GM23338 (cell line): ENCODE measurements at places on chromosomes 4 and X. TPM values are rescaled to one million over a fixed set of nuclear protein-coding genes. Genes with fewer than 3 reads are reported as not detected.

Gene PCDH10
- 4.0 and 5.6 TPM in 2 replicates for total RNA-seq

Gene BEX3
- 427 and 472 TPM in 2 replicates for total RNA-seq

Gene SLC34A2
- total RNA-seq, result 0.80 and 5.7 TPM in 2 replicates

Gene GRSF1
- total RNA-seq, result 101 and 108 TPM in 2 replicates

Gene FAM241A
- total RNA-seq, result 0.43 and 0.63 TPM in 2 replicates

Gene PRR32
- total RNA-seq, result not detected in 2 replicates

Gene ZMAT1
- total RNA-seq, result 1.5 and 2.2 TPM in 2 replicates

Gene NEUROG2
- total RNA-seq, result not detected in 2 replicates

Gene TEX13B
- 0.78 TPM in 1 of 2 replicates, not detected in the other for total RNA-seq

Gene TEX11
- 0.85 and 1.0 TPM in 2 replicates for total RNA-seq

Gene HERC6
- 6.5 and 7.3 TPM in 2 replicates for total RNA-seq

Gene CXCL1
- 1.6 and 1.9 TPM in 2 replicates for total RNA-seq

Gene JADE3
- 14.1 and 15.3 TPM in 2 replicates for total RNA-seq

Gene ARHGEF6
- total RNA-seq, result 4.9 and 6.0 TPM in 2 replicates

Gene UCHL1
- 1,758 and 1,823 TPM in 2 replicates for total RNA-seq

Gene NUP62CL
- total RNA-seq, result 6.4 and 11.2 TPM in 2 replicates

Gene CCDC110
- total RNA-seq, result 0.97 and 5.4 TPM in 2 replicates

Gene AMOT
- total RNA-seq, result 3.6 and 5.4 TPM in 2 replicates

- DNase-seq, result no peak
Measured at GRCh38 chrX:147680251-147680650, 231.5 kb upstream of the FMR1 start.

- DNase-seq, result no peak
Measured at GRCh38 chr4:19514276-19515070, 737.2 kb upstream of the SLIT2 start.

DNA sequence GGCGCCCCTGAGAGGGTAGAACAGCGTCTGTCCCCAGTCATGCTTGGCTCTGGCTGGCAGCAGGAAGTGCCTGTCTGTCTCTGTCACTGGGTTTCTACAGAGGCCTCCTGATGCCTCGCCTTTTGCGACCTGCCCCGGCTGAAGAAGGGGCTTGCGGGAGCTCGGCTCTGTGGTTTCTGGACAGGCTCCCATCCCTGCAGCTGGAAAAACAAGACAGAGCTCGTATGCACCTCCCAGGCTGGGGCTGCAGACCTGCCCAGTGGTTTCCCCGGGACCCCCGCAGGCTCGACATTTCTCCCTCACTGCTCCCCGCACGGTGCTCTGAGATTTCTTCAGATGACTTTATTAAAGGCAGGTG is 57.0 kb upstream of the SORCS2 start:
- DNase-seq, result no peak

- DNase-seq, result no peak
Measured at GRCh38 chr4:139828966-139829664, 163.5 kb downstream of the MGST2 start.

- DNase-seq, result no peak
Measured at GRCh38 chr4:101400096-101400495, 52.8 kb upstream of the PPP3CA start.

GRCh38 chr4:684623-685327 is 4.2 kb downstream of the SLC49A3 start:
- no peak for DNase-seq

DNA sequence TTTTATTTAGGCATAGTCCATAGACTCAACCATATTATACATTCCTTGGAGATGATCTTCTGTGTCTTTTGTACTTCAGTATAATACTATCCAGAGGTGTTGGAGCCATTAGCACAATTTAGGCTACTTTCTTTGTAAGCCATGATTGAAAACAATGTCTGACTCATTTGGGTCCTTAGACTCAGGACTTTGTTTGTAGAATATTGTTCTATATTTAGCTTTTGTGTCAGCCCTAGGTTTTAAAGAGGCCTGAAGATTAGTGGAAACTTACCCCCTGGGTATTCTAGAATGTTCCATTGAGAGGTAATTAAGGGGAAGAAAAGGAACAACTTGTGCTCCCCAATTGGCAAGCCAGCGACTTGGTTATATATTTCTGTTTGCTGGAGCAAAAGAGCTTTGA is 145.2 kb upstream of the SCML1 start:
- no peak for DNase-seq

DNA sequence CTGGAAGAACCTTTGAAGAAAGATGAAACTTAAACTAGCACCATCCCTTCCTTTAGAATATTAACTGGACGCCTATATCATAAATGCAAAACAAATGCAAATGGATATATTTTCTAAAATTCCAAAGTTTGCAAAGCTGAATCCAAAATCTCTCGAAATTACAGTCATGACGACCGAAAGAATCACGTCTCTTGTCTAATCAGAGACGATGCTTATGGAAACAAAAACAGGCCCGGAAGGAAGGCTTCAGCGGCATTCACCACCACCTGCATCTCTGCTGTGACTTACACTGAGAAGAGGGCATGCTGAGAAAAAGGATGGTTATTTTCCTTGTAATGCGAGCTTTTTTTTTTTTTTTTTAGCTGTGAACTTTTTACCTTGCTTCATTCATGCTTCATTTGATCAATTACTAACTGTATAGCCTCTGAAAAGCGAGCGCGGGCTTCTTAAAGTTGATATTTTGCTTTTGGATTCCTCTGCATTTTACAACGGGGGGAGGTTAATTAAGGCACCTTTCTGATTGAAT is 209.3 kb downstream of the SOWAHB start:
- DNase-seq, result peak; percentile 44

DNA sequence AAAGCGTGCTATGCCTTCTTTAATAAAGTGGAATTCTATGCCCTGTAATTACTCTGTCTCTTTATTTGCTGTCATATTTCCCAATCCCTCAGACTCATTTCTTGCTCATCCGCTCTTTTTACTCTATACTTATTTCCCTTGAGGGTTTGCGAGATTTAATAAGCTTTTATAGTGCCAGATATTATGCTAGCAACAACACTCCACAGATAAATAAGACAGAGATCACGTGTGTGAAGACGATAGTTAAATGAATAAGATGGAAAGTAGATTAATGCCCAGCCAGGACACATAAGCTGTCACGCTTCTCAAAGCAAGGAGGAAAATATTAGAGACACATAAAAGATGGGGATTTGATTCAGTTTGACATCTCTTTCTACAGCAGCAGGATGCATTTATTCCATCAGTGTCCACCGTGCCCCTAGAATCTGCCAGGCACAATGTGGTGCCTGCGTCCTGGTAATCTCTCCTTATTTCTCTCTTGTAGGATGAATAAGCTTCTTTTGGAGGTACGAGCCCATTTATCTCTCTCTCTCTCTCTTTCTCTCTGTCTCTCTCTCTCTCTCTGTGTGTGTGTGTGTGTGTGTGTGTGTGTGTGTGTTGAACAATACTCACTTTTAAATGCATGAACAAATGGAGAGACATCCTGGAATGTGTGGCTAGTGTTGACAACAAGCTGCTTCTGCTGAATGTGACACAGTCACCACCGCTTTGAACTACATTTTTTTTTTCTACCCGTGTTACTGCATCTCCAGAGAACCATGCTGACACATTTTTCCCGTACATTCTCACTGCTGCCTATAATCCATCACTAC is 48.2 kb downstream of the TMEM156 start:
- DNase-seq, result no peak

DNA sequence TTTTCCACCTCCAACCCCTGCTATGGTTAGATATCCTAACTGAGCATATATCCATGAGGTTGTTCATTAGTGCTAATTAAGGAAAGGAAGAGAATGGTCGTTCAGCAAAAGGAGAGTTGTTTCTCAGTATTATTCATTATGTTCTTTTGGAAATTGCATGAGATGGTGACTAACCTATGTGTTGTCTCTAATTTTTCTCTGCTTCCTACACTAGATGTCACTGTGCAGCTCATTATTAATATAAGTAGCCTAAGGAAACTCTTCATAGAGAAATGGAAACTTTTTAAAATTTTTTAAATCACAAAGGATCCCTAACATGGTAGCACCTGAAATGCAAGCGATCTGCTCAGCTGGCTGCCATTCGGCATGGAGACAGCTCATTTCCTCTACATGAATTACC is 67.7 kb upstream of the FAM9A start:
- DNase-seq, result no peak

GRCh38 chr4:15381806-15382338 is 46.0 kb upstream of the C1QTNF7 start:
- DNase-seq, result no peak

DNA sequence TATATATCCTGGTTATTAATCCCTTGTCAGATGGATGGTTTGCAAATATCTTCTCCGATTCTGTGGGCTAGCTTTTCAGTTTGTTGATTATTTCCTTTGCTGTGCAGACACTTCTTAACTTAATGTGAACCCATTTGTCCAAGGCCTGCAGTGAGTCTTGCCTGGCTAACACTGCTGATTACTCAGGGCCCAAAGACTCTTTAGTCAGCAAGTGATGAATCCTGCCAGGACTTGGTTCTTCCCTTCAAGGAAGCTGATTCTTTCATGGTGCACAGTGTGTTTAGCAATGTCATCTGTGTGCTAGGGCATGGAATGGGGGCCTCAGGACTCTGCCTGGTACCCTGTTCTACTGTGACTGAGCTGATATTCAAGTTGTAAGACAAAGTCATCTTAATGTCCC is 81.8 kb upstream of the TEX13A start:
- no peak for DNase-seq

GRCh38 chrX:132071254-132071653 is 48.2 kb downstream of the STK26 start:
- DNase-seq, result peak; percentile 17

- DNase-seq, result peak; percentile 30
Measured at GRCh38 chr4:38531141-38531727, 132.8 kb upstream of the KLF3 start.

GRCh38 chrX:38335382-38335781 is 8.1 kb upstream of the RPGR start:
- DNase-seq, result no peak

GRCh38 chrX:21509912-21510311 is 135.7 kb downstream of the CNKSR2 start:
- no peak for DNase-seq

DNA sequence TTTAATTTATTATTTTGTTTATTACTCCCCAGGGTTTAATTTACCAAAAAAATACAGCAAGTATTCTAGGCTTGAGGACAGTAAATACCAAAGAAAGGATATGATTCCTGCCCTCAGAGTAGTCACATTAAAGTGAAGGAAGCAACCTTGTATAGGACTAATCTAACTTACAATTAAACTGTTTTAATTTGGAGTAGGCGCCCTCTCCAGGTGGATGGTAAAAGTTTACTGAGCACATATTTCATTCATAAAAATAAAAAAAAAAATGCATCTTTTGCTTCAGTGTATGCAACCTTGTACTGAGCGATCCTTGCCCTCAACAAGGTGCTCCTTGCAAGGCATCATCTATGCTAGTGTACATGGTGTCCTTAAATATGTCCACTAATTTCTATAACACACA is 72.0 kb upstream of the MAGEB16 start:
- DNase-seq, result peak; percentile 2

DNA sequence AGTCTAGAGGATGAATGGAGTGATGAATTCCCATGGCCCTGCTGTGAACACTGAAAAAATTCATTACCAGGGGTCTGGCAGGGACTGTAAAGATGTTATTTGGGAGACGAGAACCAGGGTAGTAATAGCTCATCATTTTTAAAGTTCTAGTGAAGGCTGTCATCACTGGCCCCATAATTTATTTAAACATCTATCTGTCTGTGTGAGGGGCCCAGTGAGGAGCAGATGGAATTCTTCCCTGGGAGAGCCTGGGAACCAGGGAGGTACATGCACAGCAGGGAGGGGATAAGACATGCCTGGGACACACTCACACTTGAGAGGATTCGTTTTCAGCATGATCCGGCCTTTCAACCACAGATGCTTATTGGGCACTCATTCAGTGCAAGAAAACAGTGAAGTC is 162.0 kb downstream of the PDGFRA start:
- DNase-seq, result no peak

GRCh38 chr4:40722576-40723161 is 27.1 kb upstream of the NSUN7 start:
- no peak for DNase-seq
